ENCODE measurements at places on chromosomes 1 and 21.

GRCh38 chr1:61612602-61613001, 112.3 kb downstream of the TM2D1 start:
- DNase-seq, result no peak

DNA sequence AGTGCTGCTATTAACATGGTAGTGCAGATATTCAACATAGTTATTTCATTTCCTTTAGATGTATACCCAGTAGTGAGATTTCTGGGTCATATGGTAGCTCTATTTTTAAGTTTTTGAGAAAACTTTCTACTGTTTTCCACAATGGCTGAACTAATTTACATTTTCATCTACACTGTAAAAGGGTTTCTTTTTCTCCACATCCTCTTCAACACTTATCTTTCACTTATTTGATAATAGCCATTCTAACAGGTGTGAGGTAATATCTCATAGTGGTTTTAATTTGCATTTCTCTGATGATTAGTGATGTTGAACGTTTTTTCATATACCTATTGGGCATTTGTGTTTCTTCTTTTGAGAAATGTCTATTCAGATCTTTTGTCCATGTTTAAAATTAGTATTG, 149.8 kb downstream of the PDE4B start:
- DNase-seq, result no peak

DNA sequence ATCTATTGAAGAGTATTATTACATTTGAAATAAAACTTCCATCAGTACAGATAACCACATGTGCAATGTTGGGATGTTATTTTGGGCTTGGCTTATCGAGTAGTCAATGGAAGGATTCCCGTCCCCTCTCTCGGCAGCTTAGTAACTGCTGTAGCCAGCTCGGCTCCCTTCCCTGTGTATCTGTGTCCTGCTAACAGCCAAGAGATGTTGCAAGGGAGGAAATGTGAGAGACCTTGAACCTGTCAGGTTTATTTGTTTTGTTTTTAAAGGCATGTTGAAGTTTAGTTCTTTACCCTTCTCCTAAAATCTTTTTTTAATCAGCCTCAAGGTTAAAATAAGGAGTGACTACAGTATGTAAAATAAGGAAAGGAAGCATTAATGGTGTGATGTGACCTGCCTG, 13.6 kb upstream of the TARS2 start:
- no peak for DNase-seq

DNA sequence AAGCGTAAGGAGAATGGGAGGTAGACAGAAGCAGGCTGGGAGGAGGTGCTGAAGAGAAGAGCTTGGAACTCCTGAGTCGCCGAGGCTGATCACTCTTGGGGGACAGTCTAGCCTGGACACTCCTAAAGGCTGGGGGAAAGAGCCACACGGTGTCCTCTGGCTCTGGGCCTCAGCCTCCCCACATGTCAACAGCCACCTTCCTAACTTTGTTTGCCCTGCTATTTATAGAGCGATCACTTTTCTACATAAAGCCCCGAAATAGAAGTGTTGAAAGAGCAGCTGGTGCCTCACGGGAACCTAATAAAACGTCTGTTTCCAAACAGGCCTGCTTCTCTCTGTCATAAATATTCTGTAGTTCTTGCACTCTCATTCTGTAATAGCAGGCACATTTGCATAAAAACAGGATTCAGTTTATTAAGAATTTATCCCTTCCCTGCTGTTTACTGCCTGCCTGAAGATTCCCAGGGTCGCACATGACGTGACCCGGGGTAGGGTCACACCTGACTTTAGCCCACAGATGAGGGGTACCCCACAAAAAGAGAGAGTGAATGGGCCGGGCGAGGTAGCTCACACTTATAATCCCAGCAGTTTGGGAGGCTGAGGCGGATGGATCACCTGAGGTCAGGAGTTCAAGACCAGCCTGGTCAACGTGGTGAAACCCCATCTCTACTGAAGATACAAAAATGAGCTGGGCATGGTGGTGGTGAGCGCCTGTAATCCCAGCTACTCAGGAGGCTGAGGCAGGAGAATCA, 212.5 kb downstream of the TOMM20 start:
- DNase-seq, result no peak

- no peak for DNase-seq
Observed at GRCh38 chr1:11391886-11392285, 87.1 kb upstream of the DISP3 start.

GRCh38 chr1:63931468-63931867, 157.7 kb downstream of the ROR1 start:
- DNase-seq, result no peak

- DNase-seq, result no peak
Observed at GRCh38 chr1:24118410-24119242, 6.7 kb upstream of the MYOM3 start.

DNA sequence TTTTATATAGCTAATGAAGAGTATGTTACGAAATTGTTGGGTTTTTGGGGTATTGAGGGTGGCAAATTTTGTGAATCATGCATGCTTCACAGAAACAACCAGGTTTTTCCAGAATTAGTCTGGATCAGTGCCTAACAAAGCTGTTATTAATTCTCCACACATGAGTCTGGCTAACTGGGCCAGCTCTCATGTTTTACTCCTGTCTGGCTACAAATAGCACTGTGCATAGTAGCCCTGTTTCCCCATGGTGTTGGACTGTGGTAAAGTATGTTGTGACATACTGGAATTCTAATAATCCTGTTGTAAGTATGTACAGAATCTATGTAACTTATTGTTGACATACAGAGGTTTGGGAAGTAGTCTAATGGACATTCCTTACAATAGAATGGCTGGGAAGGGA, 35.8 kb downstream of the S100B start:
- DNase-seq, result no peak

- no peak for DNase-seq
Observed at GRCh38 chr1:203768256-203768655, 3.3 kb downstream of the LAX1 start.

DNA sequence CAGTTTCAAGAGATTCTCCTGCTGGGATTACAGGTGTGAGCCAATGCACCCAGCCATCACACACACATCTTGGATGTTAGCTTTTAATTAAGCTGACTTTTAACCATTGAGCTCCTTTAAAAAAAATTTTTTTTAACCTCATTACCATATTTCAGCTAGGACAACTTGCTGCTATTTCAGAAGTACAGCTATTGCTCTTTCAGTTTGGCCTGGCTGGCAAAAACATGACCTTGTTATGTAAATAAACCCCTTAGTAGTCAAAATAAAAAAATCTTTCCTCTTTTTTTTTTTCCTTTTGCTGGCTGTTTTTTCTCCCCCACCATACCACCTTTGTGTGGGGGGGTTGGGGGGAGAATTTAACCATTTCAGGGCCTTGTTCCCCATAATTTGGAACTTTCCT, 49.9 kb downstream of the ZMYM1 start:
- DNase-seq, result no peak

DNA sequence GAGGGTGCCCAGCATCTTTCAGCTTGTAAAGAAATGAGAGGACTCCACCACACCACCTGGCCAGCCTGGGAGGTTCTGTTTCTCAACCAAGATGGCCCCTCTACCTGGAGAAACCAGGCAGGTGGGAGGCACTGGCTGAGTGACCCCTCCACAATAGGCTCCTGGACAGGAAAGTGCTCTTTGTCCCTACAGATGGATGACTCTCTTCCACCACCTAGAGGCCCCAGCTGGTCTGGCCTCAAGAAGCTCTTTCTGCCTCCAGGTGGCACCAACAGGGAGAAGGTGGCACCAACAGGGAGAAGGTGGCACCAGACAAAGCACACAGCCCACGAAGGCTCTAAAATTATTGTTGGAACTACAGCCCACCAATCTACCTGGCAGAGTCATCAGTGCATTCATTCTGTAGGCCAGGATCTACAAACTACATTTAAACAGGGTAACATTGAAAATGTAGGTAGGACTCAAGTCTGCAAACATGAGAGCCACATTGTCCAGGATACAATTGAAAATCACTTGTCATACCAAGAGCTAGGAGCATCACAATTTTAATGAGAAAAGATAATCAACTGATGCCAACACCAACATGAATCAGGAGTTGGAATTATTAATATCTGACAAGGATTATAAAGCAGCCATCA, 14.4 kb downstream of the TMPRSS3 start:
- no peak for DNase-seq
